ENCODE measurements at places on chromosomes 1 and 21.
A peak's percentile ranks its signal among the peaks of the same experiment; 100 is the strongest.

- no peak for DNase-seq
Measured at GRCh38 chr21:39840373-39841097, 26.7 kb upstream of the PCP4 start.

DNA sequence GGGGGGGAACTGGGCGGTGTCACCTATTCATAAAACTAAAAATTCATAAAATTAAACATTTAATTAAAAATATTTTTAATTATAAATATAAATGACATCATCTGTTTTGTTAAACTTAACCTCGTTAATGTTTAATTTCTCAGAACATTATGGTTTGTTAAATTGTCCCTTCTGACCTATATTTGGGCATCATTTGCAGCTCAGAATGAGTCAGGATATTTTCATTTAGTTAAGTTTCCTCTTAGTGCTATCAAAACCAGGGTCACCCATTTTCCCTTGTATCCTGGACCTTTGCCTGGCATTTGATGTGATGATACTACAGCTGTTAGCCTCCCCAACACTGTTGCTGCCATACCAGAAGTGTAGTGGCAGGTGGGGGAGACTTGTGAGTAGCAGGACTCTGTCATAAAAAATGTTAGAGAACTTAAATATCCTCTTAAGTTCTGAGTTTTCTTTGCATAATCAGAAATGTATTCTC lies 30.3 kb downstream of the TSNAX start:
- no peak for DNase-seq

- peak; percentile 73 for DNase-seq
Measured at GRCh38 chr1:154221278-154222001, 685 bp downstream of the UBAP2L start.

- DNase-seq: peak; percentile 37
Measured at GRCh38 chr1:119372503-119373086, 4.0 kb downstream of the HAO2 start.

- no peak for DNase-seq
Measured at GRCh38 chr1:14240265-14240664, 358.2 kb upstream of the KAZN start.

GRCh38 chr1:27690183-27690582 lies 18.2 kb upstream of the IFI6 start:
- no peak for DNase-seq
